ENCODE measurements at places on chromosomes 7 and 10.
A peak's percentile ranks its signal among the peaks of the same experiment; 100 is the strongest.

- no peak for DNase-seq
These were observed 55.8 kb downstream of the CNOT4 start for GRCh38 chr7:135454060-135454459.

GRCh38 chr7:28298870-28299518, 113.3 kb upstream of the CREB5 start:
- no peak for DNase-seq

DNA sequence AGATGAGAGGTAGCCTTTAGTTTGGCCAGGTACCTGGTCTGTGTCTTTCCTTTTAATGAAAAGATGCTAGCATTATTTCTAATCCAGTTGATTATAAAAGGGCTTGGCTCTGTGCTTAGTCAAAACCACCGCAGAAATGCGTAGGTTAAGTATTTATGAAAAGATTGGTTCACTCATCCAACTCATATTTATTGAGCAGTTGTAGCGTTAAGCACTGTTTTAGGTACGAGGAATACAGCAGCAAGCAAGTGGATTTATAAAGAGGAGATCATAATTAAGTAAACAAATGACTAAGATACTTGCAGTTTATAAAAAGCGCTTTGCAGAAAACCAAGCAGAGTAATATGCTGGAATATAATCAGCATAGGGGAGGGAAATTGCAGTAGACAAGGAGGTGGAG, 129.8 kb downstream of the PPP1R17 start:
- DNase-seq: no peak

GRCh38 chr7:74617180-74617744, 40.3 kb upstream of the GTF2I start:
- peak; percentile 10 for DNase-seq

DNA sequence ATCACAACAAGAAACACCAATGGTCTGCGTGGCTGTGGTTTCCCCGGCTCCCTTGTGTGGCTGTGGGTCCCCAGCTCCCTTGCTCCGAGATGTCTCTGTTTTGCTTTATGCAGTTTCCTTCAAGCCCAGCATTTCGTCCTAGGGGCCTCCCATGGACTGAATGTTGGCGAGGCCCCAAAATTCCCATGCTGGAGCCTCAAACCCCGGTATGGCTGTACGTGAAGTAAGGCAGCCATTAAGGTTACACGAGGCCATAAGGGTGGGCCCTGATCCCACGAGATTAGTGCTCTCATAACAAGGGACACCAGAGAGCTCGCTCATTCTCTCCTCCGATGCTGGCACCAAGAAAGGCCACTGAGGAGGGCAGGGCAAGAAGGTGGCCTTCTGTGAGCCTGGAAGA, 44.6 kb downstream of the INSIG1 start:
- no peak for DNase-seq

DNA sequence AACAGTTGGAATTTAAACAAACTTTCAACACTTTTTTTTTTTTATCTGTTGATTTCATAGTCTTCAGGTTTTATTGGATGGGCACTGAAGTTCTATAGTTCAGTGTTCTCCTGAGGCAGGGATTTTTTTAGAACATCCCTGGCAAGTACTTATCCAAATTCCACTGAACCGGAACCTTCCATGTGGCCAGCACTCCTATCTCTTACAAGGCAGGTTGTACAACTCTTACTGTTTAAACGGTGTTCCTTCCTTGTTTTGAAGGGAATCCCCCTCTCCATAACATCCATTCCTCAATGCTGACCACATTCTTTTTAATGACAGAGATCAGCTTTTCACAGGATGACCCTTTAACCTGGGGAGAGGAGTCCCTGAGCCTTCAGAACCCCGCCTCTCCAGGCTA, 238.9 kb upstream of the CTBP2 start:
- DNase-seq: no peak

- DNase-seq: no peak
These were observed 267.8 kb downstream of the WDR37 start for GRCh38 chr10:1323951-1324350.

- peak; percentile 44 for DNase-seq
These were observed 2.0 kb upstream of the LZTS2 start for GRCh38 chr10:100997360-100998182.

GRCh38 chr10:44982496-44982895, 3.9 kb upstream of the DEPP1 start:
- DNase-seq: no peak

DNA sequence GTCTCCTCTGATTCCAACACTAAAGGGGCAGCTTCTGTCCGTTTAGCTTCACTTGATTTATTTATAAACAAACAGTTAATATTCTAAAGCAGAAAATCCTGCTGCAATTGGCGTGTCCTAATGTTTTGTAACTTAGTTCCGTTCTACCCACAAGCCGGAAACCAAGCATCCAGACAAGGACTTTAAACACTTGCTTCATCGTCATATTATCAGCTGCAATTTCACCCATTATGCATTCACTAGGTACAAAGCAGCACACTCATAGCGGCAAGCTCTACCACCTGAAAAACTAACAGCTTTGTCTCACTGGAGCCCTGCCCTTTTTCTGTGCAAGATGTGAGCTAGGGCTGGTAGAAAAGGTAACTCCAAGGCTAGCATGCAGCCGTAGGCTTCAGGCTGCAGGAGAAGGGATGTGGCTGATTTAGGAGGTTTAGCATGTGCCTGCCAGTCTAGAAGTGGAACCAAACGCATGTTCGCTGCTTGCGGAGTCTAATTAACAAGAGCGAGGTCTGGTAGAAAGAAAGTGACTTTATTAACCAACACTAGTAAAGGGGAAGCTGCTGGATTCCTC, 43.7 kb upstream of the BPGM start:
- no peak for DNase-seq

DNA sequence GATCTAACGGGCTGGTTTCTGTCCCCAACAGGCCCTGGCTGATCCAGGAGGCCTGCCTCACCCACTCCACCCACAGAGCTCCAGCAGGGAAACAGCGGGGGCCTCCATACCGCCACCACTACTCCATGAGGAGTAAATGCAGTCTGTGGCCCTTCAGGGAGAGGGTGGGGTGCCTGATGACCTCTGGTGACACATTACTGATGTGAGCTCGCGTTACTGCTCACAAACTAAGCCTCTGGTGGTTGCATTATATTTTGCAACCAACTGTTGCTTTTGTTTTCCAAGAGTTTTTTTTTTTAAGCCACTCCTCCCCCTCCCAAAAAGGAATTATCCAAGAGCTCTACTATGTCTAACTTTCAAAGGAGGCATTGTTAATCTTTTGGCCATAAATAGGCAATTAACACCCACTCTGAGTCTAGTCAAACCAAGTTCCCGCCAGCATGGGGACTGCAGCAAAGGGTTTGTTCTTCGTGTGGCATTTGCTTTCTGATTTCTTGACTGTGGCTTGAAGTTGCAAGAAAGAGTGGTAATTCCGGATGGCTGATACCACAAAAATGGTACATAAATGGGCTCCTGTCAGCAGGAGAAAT, 72.6 kb downstream of the FAM53B start:
- DNase-seq: no peak

- DNase-seq: no peak
These were observed 420.4 kb downstream of the SDK1 start for GRCh38 chr7:3721422-3721821.

DNA sequence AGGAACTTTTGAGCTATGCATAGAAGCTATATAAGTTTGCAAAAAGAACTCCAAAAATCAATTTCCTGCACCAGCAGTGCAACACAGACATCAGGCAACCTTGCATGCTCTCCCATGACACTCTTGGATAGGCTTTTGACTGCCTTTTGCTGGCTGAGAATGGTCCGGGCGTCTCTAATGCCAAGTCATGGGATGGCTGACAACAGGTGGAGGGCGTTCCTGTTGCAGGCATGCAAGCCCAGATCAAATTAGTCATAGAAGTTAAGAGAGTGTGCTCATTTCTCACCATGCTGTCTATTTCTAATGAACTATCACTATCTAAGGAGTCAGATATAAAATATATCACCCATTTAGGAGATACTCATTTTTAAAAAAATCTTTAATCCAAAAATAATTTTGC, 8.4 kb downstream of the PLCE1 start:
- DNase-seq: no peak

DNA sequence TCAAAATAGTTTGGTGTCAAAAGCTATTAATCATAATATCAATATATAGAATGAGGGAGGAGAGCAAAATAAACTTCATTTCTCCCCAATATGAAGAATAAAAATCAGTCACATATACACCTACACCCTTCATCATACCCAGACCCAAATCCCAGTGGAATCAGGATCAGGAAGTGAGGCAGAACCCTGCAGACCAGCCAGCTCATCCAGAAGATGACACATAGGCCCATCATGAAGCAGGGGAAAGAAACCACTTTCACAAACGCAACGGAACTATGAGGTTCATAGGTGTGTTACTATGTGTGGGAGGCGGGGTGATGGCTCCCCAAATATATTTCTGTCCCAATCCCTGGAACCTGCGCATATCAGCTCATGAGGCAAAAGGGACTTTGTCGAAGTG, 89.0 kb downstream of the RSU1 start:
- DNase-seq: no peak

- DNase-seq: no peak
These were observed 54.8 kb upstream of the CALD1 start for GRCh38 chr7:134724606-134725005.

GRCh38 chr7:14766747-14767146, 135.8 kb downstream of the DGKB start:
- DNase-seq: no peak

- peak; percentile 19 for DNase-seq
These were observed 138.2 kb downstream of the SVIL start for GRCh38 chr10:29496341-29497162.

DNA sequence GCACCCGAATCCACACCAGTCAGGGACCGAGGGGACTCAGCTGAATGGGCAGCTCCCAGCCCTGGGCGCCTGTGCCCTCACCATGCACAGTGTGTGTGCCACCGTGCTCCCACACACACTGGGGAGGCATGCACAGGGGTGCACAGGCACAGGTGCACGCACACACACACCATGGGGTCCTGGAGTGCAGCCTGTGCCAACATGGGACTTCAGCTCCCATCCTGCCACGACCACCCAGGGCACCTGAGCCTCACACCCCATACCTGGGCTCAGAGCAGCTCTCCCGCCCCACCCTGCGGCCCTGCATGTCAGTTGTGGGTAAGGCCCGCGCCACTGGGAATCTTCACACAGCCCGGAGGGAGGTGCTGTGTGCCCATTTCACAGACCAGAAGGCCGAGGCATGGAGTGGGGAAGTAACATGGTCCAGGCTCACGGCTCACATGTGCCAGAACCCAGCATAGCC, 8.0 kb downstream of the ELFN1 start:
- no peak for DNase-seq

GRCh38 chr10:123272171-123272570, 118.0 kb downstream of the BUB3 start:
- DNase-seq: no peak

Data from stimulated activated CD4-positive, alpha-beta T cell treated with anti-CD3 and anti-CD28 coated beads, TNF-alpha, amount 100 ng/mL, for 24 hours (primary cell).